ENCODE measurements at places on chromosomes 3 and 15.

- DNase-seq: peak; percentile 24
Observed at GRCh38 chr15:77031376-77032050, 36.6 kb downstream of the PSTPIP1 start.

- DNase-seq: no peak
Observed at GRCh38 chr3:181105646-181106045, 116.1 kb upstream of the DNAJC19 start.

DNA sequence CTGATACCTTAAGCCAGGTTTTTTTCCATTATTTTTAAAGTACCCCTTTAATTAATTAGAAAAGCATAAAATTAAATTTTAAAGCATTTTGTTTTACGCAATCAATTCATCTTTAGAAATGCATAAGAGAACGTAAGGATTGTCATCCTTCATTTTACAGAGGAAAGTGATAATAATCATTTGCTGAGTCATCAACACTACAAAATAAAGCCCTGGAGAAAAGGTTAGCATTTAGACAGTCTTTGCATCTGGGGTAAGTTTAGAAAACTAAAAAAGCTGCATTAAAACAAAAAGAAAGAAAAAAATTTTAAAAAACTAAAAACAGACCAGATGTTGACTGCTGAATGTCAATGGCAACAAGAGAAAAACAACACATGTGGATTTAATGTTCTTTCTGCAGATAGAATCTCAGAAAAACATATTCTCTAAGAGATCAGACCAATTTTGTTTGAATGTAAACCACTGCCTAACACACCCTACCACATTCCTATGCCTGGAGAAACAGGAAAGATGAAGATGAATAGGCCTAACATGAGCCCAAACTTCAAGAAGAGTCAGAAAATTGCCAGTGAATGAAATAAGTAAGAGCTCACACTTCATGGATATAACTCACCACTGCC lies 59.9 kb downstream of the SUCNR1 start:
- DNase-seq: no peak

DNA sequence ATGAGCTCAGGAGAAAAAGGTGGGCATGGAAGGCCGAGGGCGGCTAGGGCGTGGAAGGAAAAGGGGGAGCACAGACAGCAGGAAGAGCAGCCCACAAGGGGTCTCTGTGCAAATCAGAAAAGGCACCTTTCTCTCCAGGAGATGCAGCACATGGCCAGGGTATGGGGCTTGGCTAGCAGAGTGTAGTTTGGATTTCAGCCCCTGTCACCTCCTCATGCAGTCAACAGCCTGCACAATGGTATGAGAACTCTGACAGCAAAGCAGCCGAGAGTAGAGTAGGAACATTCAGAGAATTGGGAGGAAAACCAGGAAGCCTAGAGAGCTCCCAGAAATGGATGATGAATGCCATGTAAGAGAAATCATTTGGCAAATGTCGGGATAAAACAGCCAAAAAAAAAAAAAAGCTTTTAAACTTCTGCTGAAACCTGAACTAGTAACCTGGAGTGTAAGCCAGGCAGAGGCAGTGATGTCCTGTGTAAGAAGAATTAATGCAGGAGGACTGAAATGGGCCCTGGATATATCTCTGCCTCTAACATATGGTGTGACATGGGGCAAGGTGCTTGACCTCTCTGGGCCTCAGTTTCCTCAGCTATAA lies 25.7 kb downstream of the FSTL1 start:
- no peak for DNase-seq

GRCh38 chr15:46934851-46935250 lies 782.5 kb upstream of the SEMA6D start:
- DNase-seq: no peak

DNA sequence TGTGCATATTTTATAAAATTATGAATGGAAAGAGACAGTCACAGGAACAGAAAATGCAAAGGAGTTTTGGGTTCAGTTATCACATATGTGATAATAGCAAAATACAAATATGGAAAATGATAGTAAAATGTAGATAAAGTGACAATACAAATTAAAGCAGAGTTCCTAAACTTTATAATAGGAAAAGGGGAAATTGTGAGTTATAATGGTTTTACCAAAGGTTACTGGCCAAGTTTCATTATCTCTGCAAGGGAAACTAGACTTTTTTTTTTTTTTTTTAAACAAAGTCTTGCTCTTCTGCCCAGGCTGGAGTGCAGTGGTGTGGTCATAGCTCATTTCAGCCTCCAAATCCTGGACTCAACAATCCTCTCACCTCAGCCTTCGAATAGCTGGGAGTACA lies 228.7 kb upstream of the CGNL1 start:
- no peak for DNase-seq

DNA sequence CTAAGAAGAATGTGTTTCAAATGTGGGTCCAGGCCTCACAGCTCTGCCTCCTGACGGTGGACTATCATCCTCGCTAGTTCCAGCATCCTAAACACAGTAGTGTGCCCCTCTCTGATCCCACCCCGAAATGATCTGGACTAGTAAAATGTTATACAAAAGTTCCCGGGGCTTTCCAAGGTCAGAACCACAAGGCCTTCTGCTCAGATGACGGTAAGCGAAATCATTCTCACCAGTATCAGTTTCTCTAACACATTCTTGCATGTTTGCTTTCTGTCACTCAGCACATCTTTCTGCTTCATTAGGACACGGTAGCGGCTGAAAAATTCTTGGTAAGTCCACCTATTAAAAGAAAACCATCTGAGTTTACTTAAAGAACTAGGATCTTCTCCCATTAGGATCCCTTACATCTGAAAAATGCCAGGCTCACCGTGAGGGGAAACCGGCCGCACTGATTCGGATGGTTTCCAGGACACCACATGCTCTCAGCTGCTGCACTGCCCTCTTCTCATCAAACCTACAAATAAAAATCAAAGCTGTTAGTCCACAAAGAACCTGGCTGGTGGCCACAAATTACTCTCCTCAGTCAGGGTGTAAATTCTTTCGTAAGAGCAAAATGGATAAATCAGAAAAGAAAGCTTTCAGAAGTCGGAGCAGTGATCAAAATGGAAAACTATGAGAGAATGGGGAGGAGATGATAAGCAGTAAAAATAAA lies 83.9 kb upstream of the MYO5C start:
- no peak for DNase-seq

DNA sequence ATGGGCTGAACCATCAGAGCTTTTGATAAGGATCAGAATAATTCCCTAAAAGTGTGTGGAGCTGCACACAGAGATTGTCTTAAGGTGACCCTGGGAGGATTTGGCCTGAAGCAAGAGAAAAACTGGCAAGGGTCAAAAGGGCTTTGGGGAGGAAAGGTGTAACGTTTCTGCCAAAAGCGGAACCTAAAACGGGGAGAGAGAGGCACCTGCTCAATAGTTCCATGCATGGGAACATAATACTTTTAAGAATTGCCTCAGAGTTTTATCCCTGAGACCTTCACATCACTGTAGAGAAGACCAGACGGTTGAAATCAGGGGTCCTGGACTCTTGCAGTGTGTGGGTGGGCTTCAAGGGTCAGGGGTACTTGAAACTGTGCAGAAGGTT lies 5.9 kb downstream of the ZNF710 start:
- no peak for DNase-seq

DNA sequence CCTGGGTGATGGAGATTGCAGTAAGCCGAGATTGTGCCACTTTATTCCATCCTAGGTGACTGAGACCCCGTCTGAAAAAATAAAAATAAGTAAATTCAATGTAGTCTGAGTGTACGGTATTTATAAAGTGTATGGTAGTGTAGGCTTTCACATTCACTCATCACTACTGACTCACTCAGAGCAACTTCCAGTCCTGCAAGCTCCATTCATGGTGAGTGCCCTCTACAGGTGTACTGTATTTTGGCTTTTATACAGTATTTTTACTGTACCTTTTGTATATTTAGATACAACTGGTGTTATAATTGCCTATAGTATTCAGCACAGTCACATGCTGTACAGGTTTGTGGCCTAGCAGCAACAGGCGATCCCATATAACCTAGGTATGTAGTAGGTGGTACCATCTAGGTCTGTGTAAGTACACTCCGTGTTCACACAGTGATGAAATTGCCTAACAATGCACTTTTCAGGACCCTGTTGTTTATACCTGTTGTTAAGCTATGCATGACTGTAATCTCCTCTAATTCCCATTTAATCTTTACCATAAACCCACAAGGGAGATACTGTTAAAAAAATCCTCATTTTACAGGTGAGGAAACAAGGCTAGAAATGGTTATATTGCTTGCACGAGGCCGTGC lies 19.3 kb downstream of the CACNA1D start:
- no peak for DNase-seq

DNA sequence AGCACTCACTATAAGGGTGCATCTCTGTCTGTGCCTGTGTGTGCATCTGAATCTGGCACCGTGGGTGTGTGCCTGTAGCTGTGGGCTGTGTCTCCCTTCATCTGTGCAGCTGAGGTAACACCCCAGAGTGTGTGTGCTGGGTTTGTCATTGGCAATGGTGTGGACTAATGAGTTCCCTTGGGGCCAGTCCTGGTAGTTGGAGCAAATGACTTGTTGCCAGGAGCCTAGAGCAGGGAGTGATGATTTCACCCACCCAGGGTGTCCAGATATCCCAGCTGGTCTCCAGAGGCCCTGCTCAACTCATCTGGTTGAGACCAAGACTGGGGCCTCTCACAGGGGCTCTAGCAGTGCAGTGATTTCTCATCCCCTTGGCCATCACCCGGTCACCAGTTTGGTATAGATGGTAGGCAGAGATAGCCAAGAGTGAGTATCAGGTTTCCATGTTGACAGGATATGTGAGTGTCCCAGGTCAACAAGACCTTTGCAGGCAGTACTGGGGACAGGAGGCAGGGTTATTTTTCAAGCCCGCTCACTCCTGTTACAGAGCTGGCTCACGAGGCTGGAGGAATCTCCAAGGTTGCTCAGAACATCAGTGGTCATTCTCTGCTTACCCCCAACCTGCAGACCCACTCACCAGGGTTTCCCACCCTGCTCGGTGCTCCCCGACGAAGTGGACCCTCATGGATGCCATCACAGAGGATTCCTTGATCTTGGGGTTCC lies 4.1 kb upstream of the HDAC11 start:
- DNase-seq: no peak

- no peak for DNase-seq
Observed at GRCh38 chr3:124791142-124791541, 60.9 kb downstream of the UMPS start.

- DNase-seq: no peak
Observed at GRCh38 chr3:134339331-134339730, 34.9 kb downstream of the AMOTL2 start.

DNA sequence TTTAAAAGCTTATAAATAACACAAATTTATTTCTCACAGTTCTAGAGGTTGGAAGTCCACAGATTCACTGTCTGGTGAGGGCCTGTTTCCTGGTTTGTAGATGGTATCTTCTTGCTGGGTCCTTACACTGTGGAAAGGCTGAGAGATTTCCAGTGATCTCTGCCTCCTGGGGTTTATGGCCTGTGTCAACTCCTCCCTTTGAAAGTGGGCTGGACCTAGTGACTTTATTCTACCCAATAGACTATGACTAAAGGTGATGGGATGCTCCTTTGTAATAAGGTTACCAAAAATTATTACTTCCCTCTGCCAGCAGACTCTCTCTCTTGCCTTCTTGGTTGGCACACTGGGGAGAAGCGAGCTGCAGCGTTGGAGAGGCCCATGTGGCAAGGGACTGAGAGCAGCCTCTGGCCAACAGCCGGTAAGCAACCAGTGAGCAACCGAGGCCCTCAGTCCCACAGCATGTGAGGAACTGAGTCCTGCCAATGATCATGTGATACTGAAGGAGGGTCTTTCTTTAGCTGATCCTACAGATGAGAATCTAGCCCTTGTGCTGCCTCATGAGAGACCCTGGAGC lies 14.0 kb upstream of the COPG1 start:
- no peak for DNase-seq

DNA sequence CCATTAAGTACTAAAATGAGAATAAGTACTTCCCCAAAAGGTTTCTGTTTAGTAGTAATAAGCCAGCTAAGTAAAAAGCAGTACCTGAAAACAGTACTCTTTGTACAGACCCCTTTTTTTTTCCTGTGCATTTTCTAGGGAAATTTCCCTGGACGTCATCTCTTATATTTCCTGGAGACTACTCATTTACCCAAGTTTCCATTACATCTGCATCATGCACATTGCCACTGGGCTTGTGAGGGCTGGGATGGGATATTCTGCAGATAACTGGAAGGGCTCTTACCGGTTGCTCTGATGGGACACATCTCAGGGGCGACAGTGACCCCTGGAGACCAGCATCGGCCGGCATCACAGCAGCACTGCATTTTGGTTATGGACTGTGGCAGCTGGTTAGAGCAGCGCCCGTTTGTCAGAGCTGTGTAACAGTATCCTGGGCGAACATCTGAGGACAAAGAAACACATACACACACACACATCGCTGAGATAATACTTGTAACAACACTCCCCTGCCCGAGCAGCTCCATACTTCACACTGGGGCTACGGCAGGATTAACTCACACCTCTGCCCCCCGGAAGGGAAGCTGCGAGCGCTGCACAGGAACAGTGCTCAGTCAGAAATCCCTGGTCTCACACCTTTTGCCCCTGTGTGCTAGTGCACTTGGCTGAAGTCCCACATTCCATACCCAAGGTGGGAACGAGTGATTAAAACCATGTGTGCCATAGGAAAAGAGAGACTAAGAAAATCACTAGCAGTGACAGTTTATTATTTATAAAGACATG lies 124.9 kb downstream of the FBN1 start:
- DNase-seq: peak; percentile 11

- no peak for DNase-seq
Observed at GRCh38 chr15:65412556-65412955, 10.2 kb downstream of the IGDCC4 start.

DNA sequence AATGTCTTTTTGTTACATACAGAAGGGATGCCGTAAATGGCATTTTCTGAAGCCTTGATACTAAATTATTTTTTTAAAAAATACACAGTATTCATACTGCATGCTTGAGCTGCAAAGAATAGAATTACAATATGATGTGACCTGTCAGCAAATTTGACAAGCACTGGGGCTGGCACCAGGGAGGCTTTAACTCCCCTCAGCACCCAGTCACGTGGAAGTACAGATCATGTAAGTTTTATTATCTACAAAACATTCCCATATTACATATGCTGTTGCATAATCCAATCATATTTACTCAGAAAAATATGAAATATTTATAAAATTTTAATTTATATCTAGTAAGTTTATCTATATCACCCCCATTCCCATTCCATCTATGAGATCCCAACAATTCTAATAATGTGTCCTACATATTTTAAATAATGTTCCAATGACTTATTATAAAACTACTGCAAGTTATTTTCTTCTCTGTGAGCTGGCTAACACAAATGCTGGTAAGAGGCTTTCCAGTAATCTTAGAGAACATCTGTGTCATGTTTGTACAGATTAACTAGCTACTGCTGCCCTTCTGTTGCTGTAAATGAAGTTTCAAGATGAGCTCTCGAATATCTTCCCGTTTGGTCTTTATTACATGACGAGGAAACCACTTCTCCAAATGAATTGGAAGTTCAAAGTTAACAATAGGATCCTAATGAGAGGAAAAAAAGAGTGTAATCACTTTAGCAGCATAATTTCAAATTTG lies 5.2 kb upstream of the IMPG2 start:
- no peak for DNase-seq

GRCh38 chr3:180320631-180321030 lies 281.3 kb upstream of the TTC14 start:
- DNase-seq: no peak

- no peak for DNase-seq
Observed at GRCh38 chr3:64489361-64490044, 198.3 kb downstream of the ADAMTS9 start.
